RCC 7860 (cell line): ENCODE measurements at places on chromosomes 6 and 20.
A peak's percentile ranks its signal among the peaks of the same experiment; 100 is the strongest.

DNA sequence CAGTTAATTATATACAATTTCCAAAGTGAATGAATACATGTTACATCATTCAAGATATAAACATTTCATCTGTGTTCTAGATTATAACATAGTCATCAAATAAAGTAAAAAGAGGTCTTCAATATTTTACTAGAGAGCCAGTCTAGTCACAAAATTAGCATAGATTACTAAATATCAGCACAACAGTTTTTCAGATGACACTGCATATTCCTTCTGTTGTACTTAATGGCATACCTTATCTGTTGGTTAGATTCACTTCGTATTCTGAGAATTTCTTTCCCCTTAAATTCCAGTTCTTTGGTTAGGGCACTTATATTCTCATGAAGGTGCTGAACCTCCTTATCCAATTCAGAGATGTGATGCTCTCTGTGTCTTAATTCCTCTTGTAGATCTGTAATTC, 39.8 kb upstream of the MCM9 start:
- no peak for DNase-seq

DNA sequence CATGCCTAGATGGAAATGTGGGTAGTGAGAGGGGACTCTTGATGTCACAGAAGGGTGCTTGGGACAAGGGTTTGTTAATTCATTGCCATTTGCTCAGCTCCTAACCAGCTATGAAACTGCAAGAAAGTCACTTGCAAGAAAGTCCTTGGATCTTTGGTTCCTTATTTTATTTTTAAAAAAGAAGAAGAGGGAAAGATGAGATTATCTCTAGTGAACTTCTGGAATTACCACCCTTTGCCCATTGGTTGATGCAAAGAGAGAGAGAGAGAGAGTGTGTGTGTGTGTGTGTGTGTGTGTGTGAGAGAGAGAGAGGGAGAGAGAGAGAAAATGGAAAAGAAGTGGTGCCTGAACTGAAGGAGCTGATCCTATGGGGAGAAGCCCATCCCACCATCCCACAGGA, 4.6 kb upstream of the SFT2D1 start:
- no peak for DNase-seq

DNA sequence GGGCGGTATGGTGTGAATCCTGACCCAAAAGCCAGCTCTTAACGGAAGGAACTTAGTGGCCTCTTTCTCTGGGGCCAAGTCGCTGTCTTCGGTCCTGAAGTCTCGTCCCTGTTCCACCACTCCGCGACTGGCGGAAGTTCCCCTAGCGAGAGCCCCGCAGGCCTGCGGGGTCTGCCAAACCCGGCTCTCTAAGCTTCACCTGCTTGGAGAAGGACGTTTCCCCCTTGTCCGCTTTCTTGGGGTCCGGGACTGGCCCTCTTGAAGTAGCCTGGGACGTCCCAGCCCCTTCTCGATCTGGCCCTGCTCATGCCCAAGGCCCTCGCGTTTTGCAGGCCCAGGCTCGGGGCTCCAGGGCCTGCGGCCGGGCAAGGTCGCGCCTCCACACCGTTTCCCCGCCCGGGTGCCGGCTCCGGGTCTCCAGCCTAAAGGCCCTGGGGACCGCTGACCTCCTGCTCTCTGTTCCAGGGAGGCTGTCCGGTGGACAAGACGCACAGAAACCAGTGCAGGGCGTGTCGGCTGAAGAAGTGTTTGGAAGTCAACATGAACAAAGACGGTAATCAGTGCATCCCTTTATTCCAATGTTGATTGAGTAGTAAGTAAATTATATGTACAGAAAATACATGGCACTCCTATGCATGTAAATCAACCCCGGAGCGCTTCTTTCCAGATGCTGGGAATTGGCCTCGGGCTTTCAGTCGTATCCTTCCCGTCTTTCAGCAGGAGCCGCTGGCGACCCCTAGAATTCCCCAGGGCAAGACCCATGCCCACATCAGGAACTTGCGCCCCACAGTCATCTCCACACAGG, 8.8 kb downstream of the NR2E1 start:
- DNase-seq, result no peak

- no peak for DNase-seq
Measured at GRCh38 chr6:159981403-159982245, 12.7 kb downstream of the IGF2R start.

DNA sequence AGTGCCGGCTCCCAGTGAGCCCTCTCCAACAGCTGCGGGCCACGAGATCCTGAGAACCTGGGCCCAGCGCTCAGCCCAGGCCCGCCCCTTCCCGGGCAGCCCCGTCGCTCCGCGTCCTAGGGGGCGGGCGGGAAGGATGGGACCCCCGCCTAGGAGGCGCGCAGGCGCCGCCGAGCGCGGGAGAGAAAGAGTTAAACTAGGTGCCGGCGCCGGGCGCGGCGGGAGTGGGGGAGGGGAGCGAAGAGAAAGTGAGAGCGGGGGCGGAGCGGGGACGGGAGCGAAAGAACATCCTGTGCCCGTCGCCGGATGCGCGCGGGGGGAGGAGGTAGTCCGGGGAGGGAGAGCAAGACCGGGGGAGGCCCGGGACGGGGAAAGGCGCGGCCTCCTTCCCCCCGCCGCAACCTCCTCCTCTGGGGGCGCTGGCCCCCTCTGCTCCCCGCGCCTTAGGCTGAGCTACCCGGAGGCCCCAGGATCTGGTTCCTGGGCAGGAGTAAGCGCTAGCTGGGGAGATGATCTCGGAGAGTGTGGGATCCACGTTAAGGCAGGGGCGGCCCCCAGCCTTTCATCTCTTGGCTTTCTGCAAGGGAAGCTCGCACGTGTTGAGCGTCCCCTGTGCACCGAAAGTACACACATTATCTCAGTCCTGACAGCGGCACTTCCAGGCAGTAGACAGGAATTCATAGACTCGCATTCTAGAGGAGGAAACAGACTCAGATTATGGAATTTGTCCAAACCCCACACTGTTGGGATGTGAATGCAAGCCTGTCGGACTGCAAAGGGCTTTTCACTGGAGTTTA, 4.9 kb upstream of the ARMC12 start:
- DNase-seq, result peak; percentile 58

GRCh38 chr6:159739341-159739740, 12.0 kb downstream of the WTAP start:
- no peak for DNase-seq

DNA sequence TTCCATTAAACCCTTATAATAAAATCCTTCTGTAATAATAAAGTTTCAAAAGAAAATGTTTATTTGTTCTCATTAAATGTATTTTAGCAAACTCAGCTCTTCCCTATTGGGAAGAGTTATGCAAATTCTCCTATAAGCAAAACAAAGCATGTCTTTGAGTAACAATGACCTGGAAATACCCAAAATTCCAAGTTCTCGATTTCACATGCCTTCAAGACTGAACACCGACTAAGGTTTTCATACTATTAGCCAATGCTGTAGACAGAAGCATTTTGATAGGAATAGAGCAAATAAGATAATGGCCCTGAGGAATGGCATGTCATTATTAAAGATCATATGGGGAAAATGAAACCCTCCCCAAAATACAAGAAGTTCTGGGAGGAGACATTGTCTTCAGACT, 3.8 kb downstream of the IL17A start:
- no peak for DNase-seq

DNA sequence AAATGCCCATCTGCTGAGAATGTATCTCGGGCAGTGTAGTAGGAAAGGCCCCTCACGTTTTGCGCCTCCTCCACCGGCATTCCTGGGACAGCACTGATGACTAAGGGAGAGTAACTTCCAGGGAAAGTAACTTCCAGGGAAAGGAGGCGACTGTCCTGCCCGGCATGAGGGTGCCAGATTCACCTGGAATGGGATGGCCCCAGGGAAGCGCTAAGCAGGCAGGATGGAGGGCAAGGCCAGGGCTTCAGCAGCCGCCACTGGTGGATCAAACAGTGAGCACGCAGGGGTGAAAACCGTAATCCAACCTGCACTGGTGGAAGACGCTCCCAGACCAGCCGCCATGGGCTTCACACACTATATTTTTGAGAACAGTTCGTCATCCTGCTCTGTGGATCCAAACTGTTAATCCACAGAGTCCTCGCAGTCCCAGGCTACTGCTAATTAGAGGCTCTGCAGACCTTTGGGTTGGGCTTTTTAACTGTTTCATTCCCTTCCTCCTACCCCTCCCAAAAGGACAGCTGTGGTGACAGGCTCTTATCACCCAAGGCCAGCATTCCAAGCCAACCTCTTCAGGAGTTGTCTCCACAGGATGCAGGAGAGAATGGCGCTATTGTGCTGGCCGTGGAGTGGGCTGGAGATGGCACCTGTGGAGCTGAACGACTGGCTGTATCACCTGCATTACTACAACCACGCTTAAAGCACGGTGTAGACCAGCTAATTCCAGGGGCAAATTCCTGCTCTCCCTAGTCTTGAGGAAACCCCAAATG, 178.9 kb downstream of the DLL1 start:
- no peak for DNase-seq

DNA sequence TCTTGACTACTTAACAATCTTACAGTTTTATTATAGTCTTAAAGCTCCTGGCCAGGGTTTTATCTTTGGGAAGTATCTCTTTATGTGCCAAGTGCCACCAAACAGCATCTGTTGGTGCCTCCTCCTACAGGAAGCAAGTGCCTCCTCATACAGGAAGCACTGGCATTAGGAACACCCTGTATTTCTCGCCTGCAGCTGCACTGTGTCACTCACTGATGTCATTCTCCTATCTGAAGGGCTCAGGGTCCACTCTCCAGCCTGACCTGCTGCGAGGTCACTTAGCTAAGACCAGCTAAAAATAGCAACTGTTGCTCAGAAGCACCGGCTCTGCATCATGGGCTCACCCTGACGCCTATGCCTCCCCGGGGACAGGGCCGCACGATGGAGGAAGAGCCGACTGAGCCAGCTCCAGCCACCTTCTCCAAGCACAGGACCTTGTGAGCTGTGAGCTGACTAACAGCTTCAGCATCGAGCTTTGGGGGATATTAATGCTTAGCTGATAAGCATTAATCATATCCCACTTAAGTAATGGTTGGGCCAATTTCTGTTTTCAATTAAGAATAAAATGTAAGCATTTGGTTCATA, 66.3 kb upstream of the CD93 start:
- peak; percentile 92 for DNase-seq

DNA sequence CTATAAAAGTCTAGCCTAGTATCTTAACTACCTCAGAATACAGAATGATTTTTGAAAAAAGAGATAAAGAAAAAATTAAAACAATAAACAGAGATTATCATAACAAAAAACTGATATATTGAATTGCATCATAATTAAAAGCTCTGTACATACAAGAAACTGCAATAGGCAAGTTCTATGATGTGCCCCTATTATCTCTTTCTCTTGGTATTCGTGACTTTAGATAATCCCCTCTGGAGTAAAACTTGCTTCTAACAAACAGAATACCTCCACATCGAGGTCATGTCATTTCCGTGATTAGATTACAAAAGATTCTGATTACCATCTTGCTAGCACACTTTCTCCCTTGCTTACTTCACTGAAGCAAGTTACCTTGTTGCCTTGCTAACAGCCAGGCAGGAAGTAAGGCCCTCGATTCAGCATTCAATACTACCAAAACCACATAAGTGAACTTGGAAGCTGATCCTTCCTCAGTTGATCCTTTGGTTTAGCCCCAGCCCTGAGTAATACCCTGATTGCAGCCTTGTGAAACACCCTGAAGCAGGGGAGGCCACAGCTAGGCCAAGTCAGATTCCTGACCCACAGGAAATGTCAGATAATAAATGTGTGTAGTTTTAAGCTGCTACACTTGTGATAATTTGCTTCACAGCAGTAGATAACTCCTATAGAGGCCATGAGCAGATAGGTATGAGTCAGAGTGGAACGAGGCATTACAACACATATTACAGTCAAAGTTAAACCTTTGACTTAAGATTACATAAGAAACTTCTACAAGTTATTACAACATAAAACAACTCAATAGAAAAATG, 53.7 kb upstream of the TMX4 start:
- no peak for DNase-seq

DNA sequence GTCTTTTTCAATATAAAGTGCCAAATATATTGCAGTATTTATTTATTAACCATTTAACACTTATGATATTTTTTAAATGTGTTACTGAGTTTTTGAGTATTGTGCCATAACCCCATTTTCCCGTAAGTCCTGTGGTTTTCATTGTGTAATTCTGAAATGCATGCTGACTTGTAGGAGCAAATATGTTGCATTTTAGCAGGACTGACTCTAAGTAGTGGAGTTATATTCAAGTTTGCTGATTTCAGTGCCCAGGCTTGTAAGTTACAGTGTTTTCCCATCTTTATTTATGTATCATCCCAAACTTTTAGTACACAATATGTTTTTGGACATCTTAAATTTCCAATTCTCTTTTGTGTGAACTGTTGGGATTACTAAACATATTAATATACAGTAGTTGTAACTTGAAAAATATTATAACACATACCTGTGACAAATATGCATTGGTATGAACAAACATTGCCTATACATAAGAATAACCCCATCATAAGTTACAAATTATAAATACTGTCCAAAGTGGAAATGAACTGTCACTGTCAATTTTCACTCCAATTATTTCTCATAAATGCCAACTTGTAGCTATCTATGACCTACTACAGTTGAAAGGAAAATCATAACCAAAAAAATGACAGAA, 179.3 kb upstream of the RUNX2 start:
- no peak for DNase-seq

DNA sequence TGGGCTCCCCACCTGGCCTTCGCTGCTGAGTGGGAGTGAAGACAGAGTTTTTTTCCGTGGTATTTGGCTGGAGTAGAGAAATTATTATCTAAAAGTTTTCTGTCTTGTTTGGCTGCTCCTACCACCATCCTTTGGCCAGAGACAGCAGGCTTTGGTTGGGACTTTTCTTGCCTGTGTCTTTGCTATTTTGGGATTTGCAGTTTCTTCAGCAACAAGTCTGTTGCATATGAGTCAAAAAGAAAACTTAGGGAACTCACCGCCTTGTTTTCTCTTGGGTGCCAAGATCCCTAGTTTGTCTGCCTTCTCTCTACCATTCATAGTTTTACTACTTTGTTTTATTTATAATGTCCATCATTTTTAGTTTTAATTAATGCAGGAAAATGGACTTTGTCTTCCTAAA, 683.8 kb downstream of the DOK5 start:
- DNase-seq, result no peak

- DNase-seq, result peak; percentile 30
Measured at GRCh38 chr6:138115877-138116660, 8.8 kb upstream of the PERP start.

GRCh38 chr6:149028767-149029405, 282.1 kb downstream of the UST start:
- DNase-seq, result peak; percentile 74

GRCh38 chr6:144017166-144018094, 9.4 kb upstream of the PLAGL1 start:
- no peak for DNase-seq

- no peak for DNase-seq
Measured at GRCh38 chr6:166488701-166489100, 97.8 kb downstream of the RAMACL start.

DNA sequence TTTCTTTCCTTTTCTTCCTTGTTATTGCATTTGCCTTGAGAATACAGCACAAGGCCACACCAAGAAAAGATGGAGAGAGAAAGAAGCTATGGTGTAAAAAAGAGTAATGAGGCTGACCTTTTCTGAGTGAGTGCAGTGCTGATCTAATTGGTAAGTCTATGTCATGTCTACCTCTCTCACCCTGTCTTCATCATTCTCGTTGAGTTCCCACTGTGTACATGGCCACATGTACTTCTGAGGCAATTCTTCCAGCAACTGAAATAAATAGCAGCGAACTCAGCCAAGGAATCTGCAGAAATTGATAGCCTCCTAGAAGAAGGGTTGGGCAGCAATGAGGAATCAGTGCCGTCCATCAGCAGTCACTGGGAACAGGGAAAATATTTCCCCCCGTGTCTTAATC, 367.2 kb upstream of the SPTLC3 start:
- no peak for DNase-seq
